ENCODE measurements at places on chromosomes 13 and 19.

DNA sequence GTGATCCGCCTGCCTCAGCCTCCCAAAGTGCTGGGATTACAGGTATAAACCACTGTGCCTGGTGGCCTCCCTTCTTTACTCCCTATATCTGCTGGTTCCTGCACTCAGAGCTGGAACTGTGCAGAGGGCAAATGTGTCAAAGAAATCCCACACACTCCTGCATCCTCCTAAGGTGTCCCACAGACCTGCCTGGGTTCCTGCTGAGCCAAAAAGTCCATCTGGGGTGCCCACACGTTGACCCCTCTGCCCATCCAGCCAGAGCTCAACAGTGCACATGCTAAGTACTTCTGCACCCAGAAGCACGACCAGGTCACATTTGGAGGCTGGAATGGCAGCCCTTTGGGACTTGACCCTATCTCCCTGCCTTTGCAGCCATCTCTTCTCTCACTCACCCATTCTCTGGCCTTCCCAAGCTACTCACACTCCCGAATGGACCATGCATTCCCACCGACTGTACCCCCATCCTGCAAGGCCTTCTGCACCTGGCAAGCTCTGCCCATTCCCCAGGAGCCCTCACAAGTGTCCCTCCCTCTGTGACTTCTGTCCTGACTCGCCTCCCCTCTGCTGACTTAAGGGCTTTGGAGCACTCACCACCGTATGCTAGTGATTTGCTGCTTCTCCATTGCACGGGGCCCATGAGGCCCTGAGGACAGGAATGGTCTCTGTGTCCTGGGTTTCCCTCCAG, 152.1 kb downstream of the KCTD15 start:
- no peak for DNase-seq

DNA sequence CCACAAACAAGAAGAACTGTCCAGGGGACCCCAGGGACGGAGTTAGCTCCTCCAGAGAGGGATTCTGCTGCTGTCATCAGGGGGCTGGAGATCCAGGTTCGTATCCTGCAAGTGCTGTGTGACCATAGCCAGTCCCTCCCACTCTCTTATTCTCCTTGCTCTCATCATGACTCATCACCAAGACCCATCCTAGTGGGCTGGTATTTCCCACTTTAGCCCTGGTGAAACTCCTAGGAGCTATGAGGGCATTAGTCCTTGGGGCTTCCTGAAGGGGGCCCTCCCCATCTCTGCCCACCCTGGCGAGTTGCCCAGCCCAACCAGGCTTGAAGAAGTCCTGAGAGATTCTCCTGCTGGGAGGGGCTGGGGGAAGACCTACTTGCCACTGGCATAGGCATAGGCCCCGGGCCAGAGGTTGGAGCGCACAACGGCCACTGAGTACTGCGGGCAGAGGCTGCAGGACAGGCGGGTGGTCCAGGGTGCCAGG, 7.5 kb upstream of the DMWD start:
- DNase-seq = no peak

DNA sequence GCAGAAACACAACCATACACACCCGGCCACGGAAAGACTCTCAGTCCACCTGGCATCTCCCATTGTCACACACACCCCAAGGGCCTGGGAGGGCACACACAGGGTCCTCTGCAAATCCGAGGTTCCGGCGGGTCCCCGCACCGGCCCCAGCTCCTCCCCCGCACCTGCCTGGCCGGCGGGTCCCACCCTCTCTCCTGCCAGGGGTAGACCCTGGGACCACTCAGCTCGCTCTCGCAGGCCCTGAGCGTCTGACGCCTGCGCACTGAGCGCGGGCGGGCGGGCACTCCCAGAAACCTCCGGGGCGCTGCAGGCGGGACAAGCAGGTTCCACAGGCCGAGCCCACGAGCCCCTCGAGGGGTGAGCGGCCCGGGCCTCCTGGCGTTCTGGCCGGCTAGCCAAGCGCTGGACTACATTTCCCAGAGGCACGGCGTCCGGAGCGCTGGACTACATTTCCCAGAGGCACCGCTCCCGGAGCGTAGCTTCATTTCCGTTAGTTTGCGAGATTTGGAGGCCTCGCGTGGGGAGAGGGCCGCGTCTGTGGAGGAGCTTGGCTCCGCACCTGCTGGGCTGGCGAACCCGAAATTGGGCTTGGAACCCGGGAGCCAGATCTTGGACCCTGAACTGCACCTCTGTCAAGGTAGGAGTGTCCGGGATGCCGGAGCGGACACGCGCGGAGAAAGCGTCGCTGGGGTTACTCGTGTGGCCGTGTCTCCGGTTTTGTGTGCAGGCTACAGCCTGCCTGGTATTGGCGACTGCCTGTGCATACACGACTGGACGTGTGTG, at the start of gene ZNF420:
Gene ZNF420, plus strand, starts transcription at position 500 of the 783 bp plus-strand sequence. CDS start 10,686 bp downstream, outside the sequence.
- DNase-seq = peak; percentile 73

DNA sequence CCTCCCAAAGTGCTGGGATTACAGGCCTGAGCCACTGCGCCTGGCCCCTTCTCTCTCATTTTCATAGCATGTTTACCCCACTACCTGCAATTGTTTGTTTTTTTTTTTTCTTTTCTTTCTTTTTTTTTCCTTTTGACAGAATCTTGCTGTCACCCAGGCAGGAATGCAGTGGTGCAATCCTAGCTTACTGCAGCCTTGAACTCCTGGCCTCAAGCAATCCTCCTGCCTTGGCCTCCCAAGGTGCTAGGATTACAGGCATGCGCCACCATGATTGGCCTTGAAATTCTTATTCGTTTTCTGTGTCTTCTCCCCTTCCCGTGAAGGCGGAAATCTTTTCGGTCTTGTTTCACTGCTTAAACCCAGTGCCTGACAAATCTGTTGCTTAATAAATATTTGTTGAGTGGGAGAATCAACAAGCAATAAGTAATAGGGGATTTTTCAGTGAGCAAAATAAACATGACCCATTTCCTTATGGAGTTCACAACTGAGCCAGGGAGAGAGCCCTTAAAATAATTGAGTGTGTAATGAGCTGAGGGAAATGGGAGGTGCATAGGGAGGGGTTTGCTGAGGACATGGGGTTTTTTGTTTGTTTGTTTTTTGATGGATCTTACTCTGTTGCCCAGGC, 1.8 kb upstream of the INSR start:
- no peak for DNase-seq

DNA sequence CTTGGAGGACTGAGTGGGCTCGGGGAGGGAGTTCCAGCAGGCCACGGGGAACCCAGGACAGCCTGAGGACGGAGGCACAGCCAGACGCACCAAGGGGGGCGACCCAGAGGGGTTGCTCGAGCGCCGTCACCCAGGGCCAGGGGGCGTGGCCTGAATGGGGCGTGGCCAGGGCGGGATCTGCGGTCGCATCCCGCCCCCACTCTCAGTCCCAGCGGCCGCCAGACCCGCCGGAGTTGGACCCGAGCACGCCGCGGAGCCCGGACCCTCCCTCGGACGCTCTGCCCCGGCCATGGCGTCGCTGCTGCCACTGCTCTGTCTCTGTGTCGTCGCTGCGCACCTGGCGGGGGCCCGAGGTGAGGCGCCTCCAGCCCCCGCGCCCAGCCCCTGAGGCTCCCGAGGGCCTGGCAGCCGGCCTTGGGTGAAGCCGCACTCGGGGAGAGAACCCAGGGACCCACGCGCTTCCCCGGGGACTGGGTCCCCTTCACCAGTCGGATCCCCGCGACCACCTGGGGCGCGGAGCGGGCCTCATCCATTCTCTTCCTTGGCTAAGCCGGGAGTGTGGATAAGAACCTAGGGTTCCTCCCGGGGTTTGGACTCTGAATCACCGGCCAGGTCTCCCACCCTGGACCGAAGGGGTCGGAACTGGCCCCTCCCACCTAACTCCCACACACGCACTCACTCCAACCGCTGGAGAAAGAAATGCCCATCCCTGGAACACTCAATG, at the start of gene CILP2:
Gene CILP2, plus strand, starts transcription at position 205 of the 724 bp plus-strand sequence. Its CDS starts 85 bp downstream, at position 290.
- DNase-seq = no peak

GRCh38 chr13:97295283-97296182, 73.4 kb downstream of the MBNL2 start:
- no peak for DNase-seq

- no peak for DNase-seq
Observed at GRCh38 chr13:44807449-44808034, 181.7 kb downstream of the NUFIP1 start.

All from activated CD4-positive, alpha-beta T cell treated with anti-CD3 and anti-CD28 coated beads for 24 hours (primary cell).